Activated CD4-positive, CD25-positive, alpha-beta regulatory T cell (primary cell): ENCODE measurements at places on chromosomes 5 and 9.

DNA sequence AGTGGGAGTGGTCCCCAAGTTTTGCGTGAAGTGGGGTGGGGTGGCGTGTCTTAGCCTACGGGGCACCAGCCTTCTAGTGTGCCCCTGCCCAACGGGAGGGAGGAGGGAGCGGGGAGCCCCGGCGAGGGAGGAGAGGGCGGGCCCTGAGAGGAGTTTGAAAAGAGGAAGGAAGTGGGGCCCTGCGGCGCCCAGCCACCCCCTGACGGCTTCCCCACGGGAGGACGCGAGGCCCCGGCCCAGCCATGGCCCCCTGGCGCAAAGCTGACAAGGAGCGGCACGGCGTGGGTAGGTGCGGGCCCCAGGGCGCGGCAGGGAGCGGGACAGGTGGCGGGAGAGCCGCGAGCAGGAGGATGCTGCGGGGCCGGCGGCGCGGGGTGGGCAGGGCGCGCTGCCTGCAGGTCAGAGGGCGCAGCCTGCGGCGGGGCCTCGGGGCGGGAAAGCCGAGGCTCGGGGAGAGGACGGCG lies at the start of gene DOCK2:
Gene DOCK2, plus strand, starts transcription at position 191 of the 464 bp plus-strand sequence. Its CDS starts 52 bp downstream, at position 243.
- DNase-seq: no peak

DNA sequence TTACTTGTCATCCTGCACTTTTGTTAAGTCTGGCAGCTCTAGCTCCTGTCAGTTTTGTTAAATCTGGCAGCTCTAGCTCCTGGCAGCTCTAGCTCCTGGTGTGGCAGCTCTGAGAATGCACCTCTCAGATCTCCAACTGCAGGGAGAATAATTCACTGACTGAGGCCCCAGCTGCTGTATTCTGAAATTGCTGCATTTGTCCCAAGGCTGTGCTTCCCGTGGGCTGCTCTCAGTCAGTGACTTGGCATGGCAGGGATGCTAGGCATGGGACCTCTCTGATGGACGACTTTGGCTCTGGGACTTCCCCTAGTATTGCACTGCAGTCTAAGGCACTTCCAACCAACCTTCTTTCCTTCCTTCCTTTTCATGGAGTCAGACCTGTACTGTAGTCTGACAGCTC lies 475.7 kb downstream of the CCDC171 start:
- no peak for DNase-seq

DNA sequence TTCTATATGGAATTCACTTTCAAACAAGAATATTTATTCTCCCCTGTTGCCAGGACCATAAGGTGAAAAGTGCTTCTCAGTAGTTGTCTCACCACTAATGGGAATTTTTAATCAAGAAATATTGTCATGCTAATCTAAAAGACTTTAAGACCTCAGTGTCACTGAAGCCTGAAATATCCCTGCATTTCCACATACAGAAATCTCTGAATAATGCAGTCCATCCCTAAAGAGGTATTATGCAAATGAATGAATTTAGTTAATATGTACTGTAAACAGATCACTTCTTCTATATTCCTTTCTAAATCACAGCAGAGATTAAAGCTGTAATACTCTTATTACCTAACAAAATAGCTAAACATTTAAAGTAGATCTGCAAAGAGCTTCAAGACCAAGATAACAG lies 531.1 kb upstream of the CDH6 start:
- DNase-seq: no peak

- no peak for DNase-seq
These were observed 176.7 kb upstream of the ADAMTSL1 start for GRCh38 chr9:18297056-18297841.

GRCh38 chr5:82901281-82901888 lies 175.8 kb downstream of the TMEM167A start:
- DNase-seq: no peak

DNA sequence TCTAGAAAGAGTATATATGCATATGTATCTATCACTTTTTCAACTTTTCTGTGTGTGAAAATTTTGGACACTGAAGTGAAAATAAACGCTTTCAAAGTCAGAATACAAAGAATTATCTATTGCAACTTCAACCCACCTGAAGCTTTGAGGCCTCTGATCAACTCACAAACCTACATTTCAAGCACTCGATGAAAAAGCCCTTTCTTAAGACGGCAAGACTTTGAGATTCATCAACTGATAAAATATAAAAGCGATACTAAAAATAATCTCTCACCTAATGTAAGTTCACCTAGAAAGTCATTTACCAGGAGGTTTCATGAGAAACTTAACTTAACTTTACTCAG lies 1.2 kb downstream of the GOLPH3 start:
- no peak for DNase-seq

GRCh38 chr9:124454296-124454695 lies 4.0 kb downstream of the ADGRD2 start:
- DNase-seq: no peak

GRCh38 chr5:141476132-141476911 lies 556 bp downstream of the PCDHGC3 start:
- DNase-seq: no peak

DNA sequence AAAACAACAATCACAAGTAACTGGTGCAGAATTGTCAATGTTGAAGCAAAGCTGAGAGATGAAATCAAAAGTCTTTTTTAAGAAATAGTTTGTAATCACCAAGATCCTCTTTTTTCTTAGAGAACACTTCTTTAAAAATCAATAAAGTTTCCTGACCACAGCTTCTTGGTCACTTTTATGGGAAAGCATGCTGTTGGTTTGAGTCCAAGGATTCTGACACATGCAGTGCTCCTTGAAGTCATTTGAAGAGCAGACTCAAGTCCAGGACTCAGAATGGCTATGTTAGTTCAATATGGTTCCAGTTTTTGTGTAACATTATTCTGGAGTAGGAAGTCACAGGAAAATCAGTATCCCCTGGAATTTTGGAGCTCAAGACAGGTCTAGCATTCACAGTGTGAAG lies 480.6 kb downstream of the NR2F1-AS1 start:
- no peak for DNase-seq

DNA sequence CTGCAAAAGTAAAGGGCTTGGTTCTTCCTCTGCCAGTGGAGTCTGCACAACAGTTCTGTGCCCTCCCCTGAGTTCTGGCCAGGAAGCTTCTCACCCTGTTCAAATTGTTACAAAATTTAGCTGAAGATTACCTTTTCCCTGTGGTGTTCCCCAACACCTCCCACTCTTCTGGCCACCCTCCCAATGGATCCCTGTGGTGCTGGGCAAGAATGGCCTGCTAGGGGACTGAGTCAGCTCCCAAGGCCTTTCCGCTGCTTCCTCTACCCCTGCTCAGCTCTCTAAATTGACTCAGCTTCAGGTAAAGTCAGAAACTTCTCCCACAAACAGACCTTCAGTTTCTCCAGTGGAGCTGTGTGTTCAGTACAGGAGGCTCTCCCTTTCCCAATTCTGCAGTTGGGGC lies 186.0 kb downstream of the NR2F1-AS1 start:
- no peak for DNase-seq

DNA sequence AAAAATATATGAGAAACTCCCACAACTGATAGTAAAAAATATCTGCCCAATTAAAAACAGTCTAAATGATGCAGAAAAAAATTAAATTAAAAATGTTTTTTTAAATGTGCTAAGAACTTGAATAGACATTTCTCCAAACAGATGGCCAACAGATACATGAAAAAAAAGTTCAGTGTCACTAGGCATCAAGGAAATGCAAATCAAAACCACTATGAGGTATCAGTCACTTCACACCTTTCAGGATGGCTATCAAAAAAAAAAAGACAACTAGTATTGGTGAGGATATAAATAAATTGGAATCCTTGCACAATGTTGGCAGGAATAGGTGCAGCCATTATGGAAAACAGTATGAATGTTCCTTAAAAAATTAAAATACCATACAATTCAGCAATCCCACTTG lies 16.6 kb downstream of the ZNF131 start:
- no peak for DNase-seq

- no peak for DNase-seq
These were observed 186.1 kb downstream of the PDZD2 start for GRCh38 chr5:31824869-31825517.

DNA sequence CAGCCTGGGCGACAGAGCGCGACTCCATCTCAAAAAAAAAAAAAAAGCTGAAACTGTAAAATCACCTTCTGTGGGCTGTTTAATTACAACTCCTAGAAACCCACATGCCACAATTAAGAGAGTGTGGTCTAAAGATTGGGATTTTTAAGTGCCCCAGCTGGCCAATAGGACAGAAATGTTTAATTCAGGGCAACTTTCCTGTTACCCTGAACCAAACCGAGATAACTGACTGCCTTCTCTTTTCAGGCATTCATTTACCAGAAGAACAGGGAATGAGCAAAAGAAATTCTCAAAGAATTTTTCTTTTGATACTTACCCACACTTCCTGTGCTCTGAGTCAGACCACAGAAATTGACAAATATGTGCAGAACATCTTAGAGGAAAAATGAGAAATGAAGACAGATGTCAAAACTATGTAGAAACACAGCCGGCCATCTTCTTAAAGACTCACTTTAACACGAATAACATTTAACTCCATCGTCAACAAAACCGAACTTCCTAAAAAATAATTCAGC lies 221.3 kb upstream of the DAPK1 start:
- no peak for DNase-seq

DNA sequence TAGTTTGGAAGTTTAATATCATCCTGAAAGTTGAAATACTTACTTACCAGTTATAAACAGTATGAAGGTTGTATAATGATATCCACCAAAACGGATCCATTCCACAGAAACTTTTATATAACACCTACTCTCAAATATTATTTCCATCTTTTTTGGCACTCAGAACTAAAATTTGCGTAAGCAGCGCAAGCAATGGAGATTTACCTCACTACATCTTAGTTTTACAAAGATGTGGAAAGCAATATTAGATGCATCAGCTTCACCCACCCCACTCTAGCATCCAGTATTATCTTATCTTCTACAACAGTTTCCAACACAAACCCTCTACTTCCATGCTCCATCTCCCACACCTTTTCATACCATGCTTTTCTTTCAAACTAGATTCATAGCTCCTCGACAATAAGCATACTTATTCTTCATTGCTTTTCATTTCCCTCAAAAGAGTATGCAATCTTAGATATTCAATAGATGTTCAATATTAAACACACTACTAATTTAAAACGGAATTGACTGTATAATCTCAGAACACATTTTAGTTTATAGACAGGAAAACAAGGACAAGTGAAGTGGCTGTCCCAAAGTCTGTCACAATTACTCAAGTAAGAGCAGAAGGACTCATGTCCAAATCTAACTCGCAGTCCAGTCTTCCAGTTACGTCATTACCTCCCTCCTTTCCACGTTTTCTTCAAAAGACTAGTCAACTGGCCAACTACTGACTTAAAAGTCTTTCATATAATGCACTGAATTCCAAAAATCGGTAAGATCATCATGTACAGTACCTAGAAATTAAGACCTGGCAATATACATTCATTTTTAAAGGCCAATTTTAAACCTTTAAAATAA lies 2.2 kb downstream of the PPP2CA start:
- DNase-seq: no peak

DNA sequence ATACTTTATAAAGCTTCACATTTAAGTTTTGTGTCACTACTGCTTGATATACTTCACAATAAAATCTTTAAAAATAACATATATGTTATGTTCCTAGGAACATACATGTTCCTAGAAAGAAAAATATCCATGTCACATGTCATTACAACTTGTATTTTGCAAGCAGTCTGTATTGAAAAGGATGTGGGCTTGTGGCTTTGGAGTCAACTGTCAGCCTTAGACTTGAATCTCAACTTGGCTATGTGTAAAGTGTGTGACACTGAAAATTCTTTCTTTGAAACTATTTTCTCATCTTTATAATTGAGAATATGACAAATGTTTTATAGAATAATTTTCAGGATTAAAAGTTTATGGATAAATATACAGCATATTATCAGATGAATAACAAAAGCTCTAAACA lies 273.1 kb downstream of the KIAA0825 start:
- no peak for DNase-seq

DNA sequence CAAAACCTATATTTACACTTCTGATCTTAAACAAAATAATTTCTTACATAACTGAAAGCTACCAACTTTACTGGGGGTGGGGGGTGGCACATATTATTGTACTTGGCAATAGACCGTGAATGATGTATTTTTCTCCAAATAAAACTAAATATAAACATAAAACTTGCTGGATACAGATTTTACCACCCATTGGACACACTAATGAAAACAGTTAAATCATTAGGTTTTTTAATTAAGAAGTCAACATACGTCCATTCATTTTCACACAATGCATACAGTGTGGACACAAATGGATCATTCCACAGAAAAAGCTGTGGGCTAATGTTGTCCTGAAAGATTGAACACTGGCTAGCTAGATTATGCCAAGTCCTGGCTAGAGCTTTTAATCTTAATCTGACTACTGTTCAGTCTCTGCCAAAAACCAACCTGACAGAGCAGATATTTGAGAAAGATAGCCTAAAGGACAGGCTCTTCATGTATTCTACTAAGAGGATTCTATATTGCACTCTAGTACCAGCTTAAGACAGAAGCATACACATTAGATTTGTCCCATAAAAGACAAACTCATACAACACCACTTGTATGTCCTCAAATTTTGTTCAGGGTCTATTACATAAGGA lies 118.1 kb downstream of the SIL1 start:
- no peak for DNase-seq

DNA sequence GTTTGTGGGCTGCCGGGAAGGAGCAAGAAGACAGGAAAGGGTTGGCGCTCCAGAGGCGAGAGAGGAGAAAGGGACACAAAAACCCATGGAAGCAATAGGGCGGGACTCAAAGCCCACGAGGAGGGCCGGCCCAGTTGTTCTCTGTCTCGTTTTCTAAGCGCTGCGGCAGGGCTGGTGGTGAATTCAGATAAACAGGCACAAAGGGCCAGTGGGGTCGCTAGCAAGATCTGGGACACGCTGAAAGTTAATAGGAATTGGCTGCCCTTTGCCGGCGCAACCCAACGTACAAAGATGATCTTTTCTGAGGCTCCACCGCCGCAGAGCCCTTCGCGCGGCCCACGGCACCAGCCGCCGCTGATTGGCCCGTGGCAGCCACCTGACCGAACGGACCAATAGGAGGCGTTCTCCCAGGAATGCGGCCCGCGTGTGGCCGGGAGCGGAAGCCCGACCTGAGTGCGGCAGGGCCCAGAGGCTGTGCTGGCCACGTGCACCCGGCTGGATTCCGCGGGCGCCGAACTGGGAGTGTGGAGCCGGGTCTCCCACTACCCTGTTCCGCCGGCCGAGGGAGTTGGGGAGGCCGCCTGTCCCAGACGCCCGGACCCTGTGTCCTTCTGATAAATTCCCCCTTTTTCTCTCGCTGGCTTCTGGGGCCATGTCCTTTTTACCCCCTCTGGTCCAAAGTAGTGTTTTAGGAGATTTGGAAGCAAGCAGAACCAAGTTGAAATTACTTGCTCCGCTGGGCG lies 16.8 kb upstream of the NSD1 start:
- peak; percentile 56 for DNase-seq

DNA sequence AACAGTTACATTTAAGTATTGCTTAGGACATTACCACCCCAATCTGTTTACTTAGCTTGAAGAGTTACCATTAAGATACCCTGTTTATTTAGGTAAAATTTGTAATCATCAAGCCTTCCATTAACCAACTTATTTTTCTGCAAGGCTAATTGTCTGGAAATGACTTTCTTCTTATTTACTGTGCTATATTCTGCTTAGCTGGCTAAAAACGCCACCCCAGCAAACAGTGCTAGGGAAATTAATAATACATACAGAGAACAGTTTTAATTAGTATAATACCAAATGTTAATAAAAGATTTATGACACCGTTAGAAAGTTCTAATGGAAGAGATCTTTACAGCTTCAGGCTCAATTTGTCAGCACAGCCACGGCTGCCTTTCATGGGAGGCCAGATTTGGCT lies 14.0 kb downstream of the TLX3 start:
- no peak for DNase-seq
